Epithelial cell of esophagus (primary cell): ENCODE measurements at places on chromosomes 4 and X.

DNA sequence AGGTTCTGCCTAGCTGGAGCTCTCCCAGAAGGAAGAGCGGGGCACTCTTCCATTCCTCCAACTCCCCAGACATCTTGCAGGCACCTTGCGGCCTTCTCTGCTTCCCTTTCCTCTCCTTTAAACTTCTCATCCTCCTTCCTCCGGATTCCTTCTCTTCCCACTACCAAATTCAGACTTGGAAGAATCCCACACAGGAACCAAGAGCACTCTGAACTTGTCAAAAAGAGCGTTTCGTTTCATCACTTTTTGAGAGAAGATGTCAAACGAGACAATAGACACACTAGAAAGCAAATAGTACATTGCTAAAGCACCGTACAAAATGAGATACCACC lies 512 bp upstream of the UCP1 start:
- no peak for DNase-seq

- peak; percentile 62 for DNase-seq
These were observed 11.5 kb upstream of the SRPX start for GRCh38 chrX:38232079-38232686.

DNA sequence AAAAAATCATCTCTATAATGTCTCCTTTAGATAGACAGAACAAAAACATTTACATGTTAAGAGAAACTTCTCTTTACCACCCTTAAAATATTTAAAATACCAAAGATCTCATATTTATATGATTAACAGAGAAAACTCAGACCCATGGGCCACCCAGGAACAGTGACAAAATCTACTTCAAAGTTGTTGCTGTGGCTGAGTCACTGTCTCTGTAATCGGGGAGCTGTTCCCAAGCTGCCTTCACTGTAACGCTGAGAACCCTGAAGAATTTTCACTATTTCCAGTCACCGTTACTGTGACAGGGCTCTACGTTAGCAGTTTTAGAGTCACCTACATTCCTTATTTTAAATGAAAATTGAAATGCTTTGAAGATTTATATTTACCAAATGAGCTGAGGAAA lies 9.0 kb upstream of the DAPP1 start:
- DNase-seq: no peak

- DNase-seq: no peak
These were observed 3.7 kb downstream of the CRMP1 start for GRCh38 chr4:5889002-5889696.

DNA sequence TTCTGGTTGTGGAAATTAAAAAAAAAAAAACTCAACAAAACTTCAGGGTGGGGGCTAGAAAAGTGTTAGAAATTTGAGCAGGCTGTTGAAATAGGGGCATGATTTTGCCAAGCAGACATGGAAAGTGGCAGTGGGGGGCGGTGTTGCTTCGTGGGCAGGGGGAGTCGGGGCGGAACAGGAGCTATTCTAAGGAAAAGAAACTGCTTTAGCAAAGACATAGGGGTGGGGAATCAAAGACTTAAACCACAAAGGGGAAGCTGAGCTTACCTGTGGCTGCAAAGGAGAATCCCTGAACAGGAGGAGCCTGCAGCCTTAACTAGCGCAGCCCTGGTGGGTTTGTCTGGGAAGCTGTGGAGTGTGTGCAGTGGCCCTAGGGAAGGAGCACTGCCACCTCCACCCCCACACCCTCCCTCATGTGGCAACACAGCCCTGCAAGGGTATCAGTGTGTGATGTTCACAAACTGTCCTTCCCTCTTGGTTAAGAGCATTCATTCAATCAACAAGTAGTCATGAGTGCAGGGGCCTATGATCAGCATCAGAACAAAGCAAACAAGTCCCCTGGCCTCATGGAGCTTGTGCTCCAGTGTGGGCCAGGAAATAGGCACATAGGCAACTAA lies 20.5 kb downstream of the SEL1L3 start:
- DNase-seq: no peak

- DNase-seq: no peak
These were observed 107.3 kb downstream of the CPEB2 start for GRCh38 chr4:15109600-15109999.

DNA sequence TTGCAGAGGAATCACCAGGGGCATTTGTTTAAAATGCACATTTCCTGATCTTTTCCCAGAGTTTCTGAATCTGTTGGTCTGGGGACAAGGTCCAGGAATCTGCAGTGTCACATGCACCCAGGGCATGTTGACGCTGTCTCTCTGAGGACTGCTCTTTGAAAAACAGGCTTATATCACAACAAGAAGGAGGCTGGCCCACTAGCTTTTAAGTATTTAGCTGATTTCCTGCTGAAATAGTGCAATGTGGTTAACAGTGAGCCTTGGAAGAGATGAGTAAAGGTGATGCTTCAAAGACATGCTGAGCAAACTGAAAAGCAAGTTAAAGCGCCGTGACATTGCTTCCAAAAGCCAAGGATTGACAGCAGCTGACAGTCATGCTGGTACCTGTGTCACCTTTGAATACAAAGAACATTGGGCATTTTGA lies 18.6 kb upstream of the SEPSECS start:
- no peak for DNase-seq
